ENCODE measurements at places on chromosomes 11 and 22. TPM values are rescaled to one million over a fixed set of nuclear protein-coding genes. Genes with fewer than 3 reads are reported as not detected.

MOV10L1 gene
- polyA plus RNA-seq = 73.3 TPM

ART1 gene
- polyA plus RNA-seq = 0.79 TPM

DENND5A gene
- 51.2 TPM for polyA plus RNA-seq

NUP50 gene
- 66.2 TPM for polyA plus RNA-seq

TOLLIP gene
- 185 TPM for polyA plus RNA-seq

TRIM29 gene
- 18.2 TPM for polyA plus RNA-seq

RPLP2 gene
- polyA plus RNA-seq = 943 TPM

P2RX6 gene
- 5.2 TPM for polyA plus RNA-seq

DEUP1 gene
- polyA plus RNA-seq = 18.2 TPM

GNG3 gene
- 11.1 TPM for polyA plus RNA-seq

ZNF215 gene
- 2.7 TPM for polyA plus RNA-seq

AKIP1 gene
- polyA plus RNA-seq = 30.9 TPM

IRAG1 gene
- polyA plus RNA-seq = 28.6 TPM

MEI1 gene
- 43.5 TPM for polyA plus RNA-seq

MS4A3 gene
- polyA plus RNA-seq = 0.63 TPM

TIGD3 gene
- polyA plus RNA-seq = 7.1 TPM

MAPK8IP2 gene
- polyA plus RNA-seq = 12.7 TPM

CD3G gene
- polyA plus RNA-seq = 0.88 TPM

RNF141 gene
- 172 TPM for polyA plus RNA-seq

NXPE4 gene
- polyA plus RNA-seq = not detected

BIRC3 gene
- 6.2 TPM for polyA plus RNA-seq

LRRC10B gene
- polyA plus RNA-seq = 5.5 TPM

APOL4 gene
- polyA plus RNA-seq = 4.3 TPM

OR5M11 gene
- polyA plus RNA-seq = not detected

ANO9 gene
- 1.6 TPM for polyA plus RNA-seq

FOLH1 gene
- 1.6 TPM for polyA plus RNA-seq

TPH1 gene
- polyA plus RNA-seq = 1.0 TPM

PAX6 gene
- 3.1 TPM for polyA plus RNA-seq

DERL3 gene
- 48.7 TPM for polyA plus RNA-seq

KRTAP5-10 gene
- 0.28 TPM for polyA plus RNA-seq

NPAS4 gene
- polyA plus RNA-seq = 0.09 TPM

CDC45 gene
- 47.2 TPM for polyA plus RNA-seq

TYR gene
- 0.24 TPM for polyA plus RNA-seq

SAC3D1 gene
- 63.5 TPM for polyA plus RNA-seq

PKP3 gene
- 1.2 TPM for polyA plus RNA-seq

KCNJ5 gene
- polyA plus RNA-seq = 2.1 TPM

TSSK2 gene
- 205 TPM for polyA plus RNA-seq

GLB1L2 gene
- 18.5 TPM for polyA plus RNA-seq

PATE3 gene
- polyA plus RNA-seq = not detected
